ENCODE measurements at places on chromosomes 7 and 10.

GRCh38 chr7:32489788-32490126 is 423 bp downstream of the LSM5 start:
- DNase-seq: no peak

DNA sequence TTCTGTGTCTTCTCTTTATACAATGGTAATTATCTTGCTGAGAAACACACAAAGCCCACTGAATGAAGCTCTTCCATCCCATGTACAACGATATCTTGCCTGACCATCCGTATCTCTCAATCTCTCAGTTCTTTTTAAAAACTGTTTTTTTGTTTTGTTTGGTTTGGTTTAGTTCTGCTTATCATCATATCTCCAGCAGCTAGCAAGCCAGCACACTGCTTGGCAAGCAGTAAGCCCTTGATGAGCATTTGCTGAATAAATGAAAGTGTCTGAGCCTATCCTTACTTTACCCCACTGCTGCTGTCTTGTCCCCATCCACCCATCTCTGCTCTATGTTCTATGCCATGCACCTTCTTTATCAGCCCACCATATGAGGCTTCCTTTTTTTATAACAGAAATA is 34.2 kb downstream of the ITGB1 start:
- no peak for DNase-seq

- DNase-seq: no peak
These were observed 143.1 kb downstream of the NPY start for GRCh38 chr7:24427048-24427447.

DNA sequence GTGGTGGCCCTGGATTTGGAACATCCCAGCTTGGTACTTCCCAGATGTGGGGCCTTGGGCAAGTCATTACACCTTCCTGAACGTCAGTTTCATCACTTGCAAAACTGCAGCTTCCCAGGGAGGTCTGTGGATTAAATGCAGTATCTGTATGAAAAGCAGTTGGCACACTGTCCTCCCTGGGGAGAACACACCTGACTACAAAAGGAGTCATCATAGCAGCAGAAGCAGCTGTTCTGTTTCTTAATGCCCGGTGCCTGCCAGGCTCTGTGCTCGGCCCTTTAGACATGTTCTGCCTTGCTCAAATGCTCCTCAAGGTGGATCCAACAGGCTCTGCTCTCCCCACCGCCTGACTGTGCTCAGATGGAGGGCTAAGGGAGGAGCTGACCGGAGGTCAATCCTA is 31.0 kb downstream of the CDCA7L start:
- no peak for DNase-seq

- no peak for DNase-seq
These were observed 43.6 kb downstream of the FBXW4 start for GRCh38 chr10:101651336-101651735.

- DNase-seq: no peak
These were observed 373.3 kb upstream of the PRKCQ start for GRCh38 chr10:6953271-6953801.

DNA sequence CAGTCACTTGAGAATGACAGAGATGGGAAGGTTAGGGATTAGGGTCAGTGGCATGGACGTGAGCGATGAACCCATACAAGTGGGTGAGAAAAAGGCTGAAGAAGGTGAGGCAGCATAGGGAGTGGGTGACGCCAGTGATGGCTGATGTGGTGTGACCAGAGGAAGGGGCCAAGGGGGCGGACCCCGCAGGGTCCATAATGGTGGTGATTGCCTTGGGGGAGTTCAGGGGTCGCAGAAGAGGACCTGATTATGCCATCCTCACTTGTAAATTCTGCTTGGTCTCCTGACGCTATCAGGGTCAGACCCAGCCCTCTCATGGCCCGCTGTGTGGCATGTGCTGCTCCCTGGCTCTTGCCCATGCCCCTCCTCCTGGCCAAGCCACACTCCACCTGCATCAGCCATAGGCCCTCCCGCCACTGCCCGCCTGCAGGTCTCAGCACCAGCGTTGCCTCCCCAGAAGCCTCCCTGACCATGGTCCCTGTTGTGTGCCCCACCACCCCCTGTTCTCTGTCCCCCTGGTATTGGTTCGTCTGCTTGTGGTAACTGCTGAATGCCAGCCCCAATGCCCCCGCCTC is 235.7 kb downstream of the EBF3 start:
- DNase-seq: no peak

- DNase-seq: peak; percentile 81
These were observed 1002.0 kb downstream of the LRMDA start for GRCh38 chr10:76433161-76434005.

DNA sequence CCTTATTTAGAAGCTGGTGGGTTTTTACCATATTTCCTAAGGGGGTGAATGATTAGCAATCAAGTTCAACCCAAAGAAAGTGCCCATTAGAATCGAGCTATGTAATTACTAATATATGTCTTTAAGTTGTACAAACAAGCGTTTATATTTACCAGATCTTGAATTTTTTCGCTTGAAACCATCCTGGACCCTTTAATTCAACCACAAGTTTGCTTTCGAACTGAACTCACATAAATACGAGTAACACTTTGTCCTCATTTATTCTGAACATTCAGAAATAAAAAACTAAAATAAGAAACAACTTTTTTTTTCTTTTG is 1.5 kb downstream of the SRI start:
- DNase-seq: no peak

GRCh38 chr7:21767300-21767900 is 178.3 kb downstream of the CDCA7L start:
- peak; percentile 93 for DNase-seq

GRCh38 chr7:50331564-50332208 is 27.2 kb downstream of the IKZF1 start:
- DNase-seq: peak; percentile 11

DNA sequence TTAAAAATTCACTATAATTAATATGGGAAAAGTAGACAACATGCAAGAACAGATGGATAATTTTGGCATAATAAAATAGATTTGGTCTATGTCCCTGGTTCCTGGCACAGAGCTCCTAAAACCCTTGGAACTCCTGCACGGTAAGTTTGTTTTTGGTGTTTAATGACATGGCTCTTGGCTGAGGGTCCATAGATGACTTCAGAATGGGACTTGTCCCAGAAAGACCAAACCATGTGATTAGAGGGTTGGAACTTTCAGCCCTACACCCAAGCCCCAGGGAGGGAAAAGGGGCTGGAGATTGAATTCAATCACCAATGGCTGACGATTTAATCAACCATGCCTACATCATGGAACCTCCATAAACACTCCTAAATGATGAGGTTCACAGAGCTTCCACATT is 12.6 kb upstream of the GSDME start:
- no peak for DNase-seq

- DNase-seq: no peak
These were observed 64.9 kb downstream of the CREM start for GRCh38 chr10:35191523-35191922.

GRCh38 chr10:21519941-21520436 is 5.5 kb downstream of the SKIDA1 start:
- DNase-seq: peak; percentile 13

GRCh38 chr10:132671228-132672154 is 114.5 kb downstream of the NKX6-2 start:
- DNase-seq: no peak
